Activated CD8-positive, alpha-beta memory T cell treated with anti-CD3 and anti-CD28 coated beads for 1 hour (primary cell): ENCODE measurements at places on chromosomes 7 and 10.

GRCh38 chr7:104963991-104964385, 50.0 kb upstream of the KMT2E start:
- DNase-seq: no peak

DNA sequence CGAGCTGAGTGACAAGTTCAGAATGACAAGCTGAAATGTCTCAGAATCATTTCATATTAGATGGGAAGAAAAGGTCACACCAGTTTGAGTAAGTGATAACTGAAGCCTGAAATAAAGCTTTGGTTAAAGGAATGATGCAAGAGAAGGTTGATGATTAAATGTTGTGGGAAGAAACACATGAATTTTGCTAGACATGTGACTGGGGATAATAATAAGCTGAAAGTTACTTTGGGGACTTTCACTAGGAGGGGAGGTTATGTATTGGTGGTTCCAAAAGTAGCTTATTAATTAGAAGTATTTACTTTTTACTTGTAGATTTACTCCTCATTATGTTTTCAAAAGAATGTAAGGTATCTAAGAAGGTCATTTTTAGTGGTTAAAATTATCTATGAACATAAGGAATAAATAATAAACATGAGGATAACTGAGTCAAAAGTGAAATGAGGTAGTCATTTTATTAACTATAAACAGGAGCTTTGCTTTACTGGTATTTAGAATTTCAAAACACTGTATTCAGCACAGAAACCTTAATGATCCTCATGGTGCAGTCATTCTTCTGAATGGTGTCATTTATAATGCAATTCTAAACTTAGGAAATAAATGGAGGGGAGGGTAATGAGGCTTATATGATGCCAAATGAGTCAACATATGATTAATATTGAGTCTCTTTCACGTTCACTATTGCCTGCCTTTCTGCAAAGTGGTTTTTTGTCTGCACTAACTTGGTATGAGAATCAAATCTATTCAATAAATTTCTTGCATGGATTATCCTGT, 63.7 kb downstream of the PRKG1 start:
- DNase-seq: no peak

DNA sequence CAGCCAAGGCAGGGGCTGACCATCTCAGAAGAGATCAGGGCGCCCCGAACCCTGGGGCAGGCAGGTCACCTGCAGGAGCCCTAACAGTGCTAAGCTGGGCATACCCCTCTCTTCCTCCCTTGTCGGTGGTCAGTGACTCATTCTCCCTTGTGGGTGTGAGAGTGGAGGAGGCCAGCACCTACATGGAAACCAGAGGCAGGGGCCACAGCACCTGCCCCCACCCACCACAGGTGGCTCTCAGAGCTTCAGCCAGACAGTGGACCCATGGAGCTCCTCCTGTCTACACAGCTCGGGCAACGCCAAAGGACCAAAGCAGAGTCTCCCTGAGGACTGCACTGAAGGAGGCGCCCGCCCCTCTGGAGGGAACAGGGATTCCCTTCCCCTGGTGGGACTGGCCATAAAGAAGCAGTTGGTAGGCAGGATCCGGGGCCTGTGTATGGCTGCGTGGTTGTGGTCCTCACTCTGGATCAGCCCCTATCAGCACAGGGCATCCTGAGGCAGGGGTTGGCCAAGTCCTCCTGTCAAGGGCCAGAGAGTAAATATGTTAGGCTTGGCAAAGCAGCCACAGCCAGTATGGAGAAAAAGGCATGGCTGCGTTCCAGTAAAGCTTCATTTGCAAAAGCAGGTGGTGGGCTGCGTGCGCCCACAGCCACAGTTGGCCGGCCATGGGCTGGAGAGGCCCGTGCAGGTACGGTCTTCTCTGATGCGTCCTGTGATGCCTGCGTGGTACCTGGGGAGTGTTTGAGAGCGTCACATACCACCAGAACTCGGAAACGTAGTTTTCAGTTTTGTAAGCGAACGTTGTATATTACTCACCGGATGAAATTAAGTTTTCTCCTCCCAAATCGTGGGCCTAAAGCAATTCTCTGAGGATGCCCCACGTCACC, 198.2 kb downstream of the EBF3 start:
- no peak for DNase-seq

- DNase-seq: no peak
These were observed 3.7 kb upstream of the ELFN1 start for GRCh38 chr7:1666317-1666822.

GRCh38 chr10:79947083-79947415, 1.9 kb downstream of the SFTPD start:
- no peak for DNase-seq

GRCh38 chr10:15660990-15661389, 58.7 kb downstream of the ITGA8 start:
- no peak for DNase-seq
